Small intestine (tissue), 16 donors: ENCODE measurements at places on chromosomes 12 and 14.

DNA sequence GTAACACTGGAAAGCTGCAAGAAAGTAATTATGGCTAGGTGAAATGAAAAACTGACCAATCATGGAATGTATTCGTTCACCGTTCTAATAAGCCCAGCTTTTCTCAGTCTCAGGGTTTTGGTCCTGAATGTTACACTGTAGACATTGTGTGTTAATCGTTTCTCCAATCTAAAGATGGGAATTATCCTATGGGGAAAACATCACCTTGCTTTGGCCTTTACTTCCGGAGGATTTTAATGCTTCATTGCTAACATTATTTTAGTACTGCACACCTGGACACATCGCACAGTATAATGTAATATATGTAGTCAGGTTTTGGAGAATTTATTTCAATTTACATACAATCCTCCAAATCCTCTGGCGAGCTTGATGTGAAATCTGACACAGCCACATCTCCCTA lies 1.2 kb upstream of the TRHDE start:
- no peak for DNase-seq

GRCh38 chr12:80272387-80272915 lies 171.6 kb upstream of the PTPRQ start:
- no peak for DNase-seq

GRCh38 chr14:89845346-89845745 lies 109.2 kb downstream of the EFCAB11 start:
- DNase-seq = peak; percentile 74

GRCh38 chr14:55946231-55946630 lies 172.0 kb upstream of the PELI2 start:
- DNase-seq = no peak

GRCh38 chr12:130064999-130065398 lies 97.3 kb upstream of the FZD10 start:
- no peak for DNase-seq

DNA sequence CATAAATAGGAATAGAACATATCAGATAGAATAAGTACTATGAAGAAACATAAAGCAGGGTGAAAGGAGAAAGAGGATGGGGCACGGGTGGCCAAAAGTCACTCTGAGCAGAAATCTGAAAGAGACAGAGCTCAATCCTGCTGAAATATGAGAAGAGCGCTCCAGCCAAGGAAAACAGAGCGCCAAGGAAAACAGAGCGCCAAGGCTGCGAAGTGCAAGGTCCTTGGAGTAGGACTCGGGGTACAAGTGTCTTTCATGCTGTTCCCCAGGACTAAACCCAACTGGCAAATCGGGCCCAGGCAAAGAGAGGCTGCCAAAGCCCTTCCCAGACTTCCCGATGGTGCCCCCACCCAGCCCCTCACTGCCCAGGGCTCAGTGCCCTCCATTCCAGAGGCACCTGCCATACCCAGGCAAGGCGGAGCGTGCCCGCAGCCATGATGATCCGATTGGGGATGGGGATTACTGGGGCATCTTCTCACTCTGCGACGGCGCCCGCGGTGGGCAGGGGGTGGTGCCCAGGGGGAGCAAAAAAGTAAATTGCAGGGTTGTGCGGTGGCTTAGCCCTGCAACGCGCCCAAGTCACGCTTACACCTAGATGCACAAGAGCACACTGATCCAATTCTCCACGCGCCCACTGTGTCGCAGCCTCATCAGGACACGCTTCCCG lies 1.7 kb downstream of the LTBP2 start:
- no peak for DNase-seq

GRCh38 chr12:4540638-4541037 lies 1.9 kb downstream of the RAD51AP1 start:
- DNase-seq = no peak

DNA sequence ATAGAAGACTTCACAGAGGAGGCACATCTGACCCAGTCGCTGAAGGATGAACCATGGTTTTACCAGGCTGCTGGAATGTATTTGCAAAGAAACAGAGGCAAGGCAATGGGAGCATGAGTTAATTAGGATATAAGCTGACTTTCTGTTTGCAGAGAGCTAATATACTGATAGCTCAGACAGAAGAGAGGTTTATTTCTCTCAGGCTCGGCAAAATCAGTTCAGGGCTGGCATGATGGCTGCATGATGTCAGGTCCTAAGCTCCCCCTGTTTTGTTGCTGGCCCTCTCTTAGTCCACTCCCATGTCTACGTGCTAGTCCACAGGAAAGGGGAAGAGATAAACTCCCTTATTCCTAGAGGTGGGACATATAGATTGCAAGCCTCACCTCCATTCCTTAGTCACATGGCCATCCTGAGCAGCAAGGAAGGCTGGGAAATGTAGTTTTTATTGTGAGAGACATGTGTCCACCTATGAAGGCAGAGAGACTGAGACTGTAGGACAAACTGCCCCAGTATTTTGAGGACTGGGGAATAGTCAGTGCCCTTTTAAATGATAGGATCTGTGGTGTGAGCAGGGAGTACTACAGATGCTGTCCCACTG lies 224.5 kb downstream of the VRK1 start:
- DNase-seq = no peak

GRCh38 chr12:12467264-12467663 lies 95.4 kb downstream of the DUSP16 start:
- no peak for DNase-seq

DNA sequence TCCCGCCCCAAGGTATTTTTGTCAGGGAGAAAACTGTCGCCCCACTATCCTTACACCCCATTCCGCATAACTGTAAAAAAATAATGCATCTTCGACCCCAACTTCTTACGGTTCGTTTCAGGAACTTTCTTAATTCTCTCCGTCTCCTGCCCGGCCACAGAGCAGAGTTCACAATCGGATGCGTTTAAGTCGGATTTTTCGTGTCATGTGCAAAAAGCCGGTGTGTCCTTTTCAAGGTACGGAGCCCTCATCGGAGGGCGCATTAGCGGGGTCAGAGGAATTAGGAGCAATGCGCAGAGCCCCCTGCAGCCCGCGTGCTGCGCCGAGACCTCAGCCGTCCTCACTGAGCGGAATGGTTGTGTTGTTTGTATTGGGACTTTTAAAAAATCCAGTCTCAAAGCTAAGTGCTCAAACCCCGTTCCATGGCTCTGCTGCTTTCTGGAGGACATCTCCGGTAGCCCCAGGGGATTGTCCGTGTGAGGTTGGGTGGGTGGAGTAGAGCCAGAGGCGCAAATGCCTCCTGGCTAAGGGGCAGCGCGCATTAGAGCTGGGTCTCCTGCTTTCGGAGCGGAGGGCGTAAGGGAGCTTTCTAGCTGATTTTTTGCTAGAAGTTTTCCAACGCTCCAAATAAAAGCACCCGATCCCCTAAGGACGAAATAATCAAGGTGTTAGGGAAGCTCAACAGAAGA lies 3.9 kb upstream of the GSC start:
- DNase-seq = peak; percentile 21

GRCh38 chr14:52313903-52314594 lies at the start of gene PTGER2:
PTGER2 (plus strand) TSS chr14:52314312; CDS start chr14:52314549, 237 bp downstream.
- peak; percentile 82 for DNase-seq
